Caco-2 (cell line): ENCODE measurements at places on chromosomes 6 and 20. TPM values are rescaled to one million over a fixed set of nuclear protein-coding genes. Genes with fewer than 3 reads are reported as not detected.

GRCh38 chr6:166747644-166748595 is 120.9 kb upstream of the RPS6KA2 start:
- no peak for DNase-seq

GRCh38 chr6:20947977-20948376 is 413.7 kb downstream of the CDKAL1 start:
- no peak for DNase-seq

GRCh38 chr6:119481976-119482375 is 132.4 kb upstream of the MAN1A1 start:
- no peak for DNase-seq

DNA sequence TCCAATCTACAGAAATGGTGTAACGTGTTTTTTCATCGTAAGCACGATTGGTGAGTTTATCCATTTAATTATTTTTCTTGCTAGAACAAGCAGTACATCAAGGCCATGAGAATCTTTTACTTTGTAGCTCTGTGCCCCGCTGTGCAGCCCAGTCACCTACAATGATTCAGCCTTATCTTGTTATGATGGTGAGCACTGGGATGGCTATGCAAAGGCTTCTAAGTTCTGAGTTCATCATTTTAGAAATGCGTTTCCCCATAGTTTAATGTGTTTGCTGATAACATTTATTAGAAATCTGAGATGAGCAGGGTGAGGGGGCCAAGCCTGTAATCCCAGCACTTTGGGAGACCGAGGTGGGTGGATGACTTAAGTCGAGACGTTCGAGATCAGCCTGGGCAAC is 111.8 kb upstream of the QKI start:
- no peak for DNase-seq

DNA sequence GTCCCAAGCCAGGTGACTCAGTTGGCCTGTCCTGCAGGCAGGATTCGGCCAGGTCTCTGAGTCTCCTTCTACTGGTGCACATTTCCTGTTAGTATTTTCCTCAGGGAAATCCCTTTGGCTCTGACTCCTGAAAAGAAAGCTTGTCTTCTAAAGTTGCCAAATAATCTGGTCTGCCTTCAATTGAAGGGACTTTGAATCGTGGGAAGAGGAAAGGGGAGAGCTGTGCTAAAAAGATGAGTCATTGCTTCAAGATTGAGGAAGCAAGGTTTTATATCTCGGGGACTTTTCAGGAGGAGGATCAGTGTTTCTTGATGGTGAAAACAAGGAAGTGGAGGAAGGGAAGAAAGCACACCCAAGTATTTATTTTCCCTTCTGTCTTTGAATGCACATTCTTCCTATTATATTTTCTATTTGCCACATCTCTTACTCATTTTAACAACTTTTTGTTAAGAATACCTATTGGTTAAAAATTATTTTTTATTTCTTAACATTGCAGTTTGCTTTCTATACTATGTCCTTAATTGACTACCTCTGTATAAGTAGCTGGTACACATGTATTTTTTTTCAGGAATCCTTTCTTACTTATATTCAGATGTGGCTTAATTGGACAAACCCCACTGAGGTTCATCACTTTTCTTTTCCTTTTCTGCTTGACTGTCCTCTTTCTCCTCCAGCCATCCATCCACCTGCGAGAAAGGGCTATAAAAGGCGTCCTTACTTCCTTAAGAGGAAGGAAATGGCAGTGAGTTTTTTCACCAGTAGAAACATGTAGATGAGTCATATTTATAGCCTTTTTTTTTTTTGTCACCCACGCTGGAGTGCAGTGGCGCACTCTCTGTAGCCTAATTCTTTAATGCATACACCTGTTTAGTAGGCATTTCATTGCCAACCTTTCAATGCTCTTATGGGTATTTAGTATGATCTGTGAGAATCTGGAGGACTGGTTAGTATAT is 15.0 kb upstream of the IFNGR1 start:
- no peak for DNase-seq

- no peak for DNase-seq
Observed at GRCh38 chr6:117459204-117459944, 23.1 kb upstream of the DCBLD1 start.

DNA sequence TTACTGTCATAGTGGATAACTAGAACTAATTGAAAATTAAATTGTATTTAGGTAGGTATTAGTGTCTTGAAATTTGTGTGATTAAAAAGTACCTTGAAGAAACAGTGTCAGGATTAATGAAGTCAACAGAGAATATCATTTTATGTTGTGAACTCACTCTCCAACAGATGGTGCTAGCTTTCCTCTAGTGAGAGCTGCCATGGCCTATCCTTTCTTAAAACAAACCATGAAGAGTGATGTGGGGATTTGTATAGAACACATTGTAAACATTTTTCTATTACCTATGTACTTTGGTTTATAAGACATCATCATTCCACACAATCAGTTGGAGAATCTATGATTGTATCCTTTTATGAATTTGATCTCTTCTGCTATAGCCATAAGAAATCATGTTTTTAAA is 4.8 kb upstream of the SRSF12 start:
- DNase-seq: peak; percentile 45

- DNase-seq: no peak
Observed at GRCh38 chr20:34377072-34377847, 14.2 kb downstream of the ITCH start.

DNA sequence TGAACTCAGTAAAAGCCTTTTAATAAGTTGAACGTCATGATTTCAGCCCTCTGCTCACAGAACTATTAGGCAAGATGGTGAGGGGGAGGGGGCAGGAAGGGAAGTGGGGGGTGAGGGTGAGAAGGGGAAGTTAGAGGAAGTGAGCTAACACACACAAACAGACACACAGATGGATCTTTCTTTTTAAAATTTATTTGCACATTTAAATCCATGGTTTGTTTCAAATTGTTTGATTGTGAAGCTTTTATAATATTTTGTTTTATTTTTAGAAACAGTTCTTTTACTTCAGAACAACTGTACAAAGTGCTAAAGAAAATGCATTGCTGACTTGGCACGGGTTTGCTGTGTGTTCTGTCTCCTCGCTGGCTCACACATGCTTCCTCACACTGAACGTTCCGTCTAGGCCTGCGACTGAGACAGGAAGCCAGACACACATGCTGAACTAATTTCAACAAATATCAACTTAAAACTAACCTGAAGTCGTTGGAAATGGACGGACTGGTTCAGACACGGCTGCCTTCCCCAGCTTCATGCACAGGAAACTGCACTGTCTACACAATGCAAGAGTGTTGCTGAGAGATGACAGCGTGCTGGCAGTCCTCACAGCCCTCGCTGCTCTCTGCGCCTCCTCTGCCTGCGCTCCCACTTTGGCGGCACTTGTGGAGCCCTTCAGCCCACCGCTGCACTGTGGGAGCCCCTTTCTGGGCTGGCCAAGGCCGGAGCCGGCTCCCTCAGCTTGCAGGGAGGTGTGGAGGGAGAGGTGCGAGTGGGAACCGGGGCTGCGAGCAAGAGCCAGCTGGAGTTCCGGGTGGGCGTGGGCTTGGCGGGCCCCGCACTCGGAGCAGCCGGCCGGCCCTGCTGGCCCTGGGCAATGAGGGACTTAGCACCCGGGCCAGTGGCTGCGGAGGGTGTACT is 8.1 kb upstream of the ZBP1 start:
- peak; percentile 18 for DNase-seq

DNA sequence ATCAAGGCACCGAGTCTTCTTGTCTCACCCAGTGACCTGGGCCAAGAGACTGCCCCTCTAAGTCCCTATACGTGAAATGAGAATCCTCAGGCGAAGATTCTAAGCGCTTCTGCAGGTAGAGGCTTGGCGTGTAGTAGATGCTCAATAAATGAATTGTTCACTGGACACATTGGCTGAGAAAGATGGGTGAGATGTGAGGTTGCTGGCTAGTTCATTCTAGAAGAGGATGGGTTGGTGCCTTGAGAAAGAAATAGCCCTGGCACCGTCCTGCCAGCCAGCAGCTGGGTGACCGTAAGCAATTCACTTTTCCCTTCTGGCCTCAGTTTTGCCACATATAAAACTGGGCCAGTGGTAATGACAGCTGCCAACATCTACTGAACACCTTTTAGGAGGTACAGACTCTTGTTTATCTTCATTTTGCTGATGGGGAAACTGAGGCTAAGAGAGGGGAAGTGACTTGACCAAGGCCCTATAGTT is 1.4 kb downstream of the SRC start:
- no peak for DNase-seq

DNA sequence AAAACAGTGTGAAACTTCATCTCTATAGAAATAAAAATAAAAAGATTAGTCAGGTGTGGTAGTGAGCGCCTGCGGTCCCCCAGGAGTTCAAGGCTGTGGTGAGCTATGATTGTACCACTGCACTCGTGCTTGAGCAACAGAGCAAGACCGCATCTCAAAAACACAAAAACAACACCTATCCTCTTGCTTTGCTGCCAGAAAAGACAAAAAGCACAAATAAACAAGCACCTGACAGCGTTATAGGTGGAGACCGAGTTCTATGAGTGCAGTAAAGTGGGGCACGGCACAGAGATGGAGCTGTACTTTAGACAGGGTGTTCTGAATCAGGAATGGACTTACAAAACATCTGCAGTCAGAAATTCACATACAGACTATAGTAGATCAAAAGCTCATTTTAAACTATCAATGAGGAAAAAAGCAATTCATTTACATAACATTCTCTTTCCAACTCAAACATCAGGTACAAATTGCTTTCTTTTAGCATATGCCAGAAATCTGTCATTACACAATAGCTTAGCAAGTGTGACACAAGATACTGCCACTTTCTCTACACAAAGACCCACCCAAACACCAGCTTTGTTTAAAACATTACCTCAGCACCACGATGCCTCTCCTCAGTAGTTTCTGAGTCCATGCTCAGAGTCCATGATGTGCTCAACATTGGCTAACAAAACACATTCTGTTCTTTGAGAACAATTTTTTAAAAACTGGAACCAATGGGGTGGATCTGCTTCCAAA is 10.1 kb downstream of the EZR start:
- DNase-seq: no peak

- no peak for DNase-seq
Observed at GRCh38 chr6:30350524-30350923, 5.6 kb downstream of the RPP21 start.

DNA sequence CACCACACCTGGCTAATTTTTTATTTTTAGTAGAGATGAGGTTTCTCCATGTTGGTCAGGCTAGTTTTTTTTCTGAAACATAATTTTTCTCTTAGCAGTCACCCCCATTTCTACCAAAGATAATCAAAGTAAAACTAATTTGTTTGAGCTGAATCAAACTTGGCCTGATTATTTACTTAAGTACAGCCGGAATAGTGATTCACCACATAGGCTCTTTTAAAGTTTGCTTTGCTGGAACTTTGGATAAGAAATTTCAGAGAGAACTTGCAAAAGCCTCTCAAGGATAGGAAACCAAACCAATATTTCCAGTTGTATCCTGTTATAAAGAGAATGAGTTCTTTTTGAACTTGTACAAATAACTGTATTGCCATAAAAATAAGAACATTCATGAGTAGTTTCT is 105.0 kb upstream of the SYNCRIP start:
- DNase-seq: no peak

DNA sequence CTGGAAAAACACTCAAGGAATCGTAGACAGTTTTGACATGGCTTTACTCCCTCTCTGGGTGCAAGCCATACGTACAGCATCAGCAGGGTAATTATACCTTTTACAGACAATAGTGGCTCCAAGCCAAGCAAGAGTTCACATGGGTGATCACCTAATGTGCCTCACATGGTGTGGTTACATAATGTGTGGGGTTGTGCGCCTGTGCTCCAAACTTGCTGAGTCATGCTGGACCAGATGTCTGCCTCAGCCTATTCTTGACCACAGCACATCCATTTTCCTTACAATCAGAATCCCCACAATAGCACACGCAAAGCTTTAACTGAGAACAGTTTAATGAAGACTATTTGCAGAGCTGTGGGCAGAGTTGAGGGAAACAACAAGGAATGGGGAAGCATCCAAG is 74.5 kb downstream of the ALDH8A1 start:
- DNase-seq: no peak

DNA sequence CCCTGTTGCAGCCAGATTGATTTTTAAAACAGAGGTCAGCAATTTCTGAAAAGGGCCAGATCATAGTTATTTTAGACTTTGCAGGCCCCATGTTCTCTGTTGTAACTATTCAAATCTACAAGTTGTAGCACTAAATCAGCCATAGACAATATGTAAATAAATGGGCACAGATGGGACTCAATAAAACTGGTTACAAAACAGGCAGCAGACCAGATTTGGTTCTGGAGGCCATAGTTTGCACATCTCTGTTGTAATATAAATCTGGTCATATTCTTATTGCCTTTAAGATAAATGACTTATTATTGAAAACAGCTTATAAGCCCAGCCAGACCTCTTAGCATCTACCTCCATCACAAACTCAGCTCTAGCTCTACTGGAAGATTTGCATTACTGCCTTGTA is 114.0 kb upstream of the ARG1 start:
- no peak for DNase-seq

GRCh38 chr6:136015531-136015930 is 164.0 kb downstream of the PDE7B start:
- no peak for DNase-seq

DNA sequence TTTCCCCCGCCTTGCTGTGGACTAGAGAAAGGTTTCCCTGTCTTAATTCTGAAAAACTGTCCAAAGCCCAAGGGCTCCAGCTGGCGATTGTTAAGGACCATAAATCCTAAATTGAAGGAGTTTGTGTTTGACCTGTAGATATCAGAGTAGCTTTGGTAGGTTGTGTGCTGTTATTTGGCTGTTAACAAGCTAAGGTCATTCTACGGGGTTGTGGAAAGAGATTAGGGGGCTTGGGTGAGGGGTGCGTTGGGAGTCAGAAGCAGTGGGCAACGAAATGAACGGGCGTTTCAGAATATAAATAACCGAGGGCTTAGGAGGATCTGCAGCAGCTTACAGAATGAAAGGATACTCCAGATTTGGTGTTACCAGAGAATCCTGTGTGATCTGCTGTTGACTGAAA is 32.6 kb upstream of the BTN3A2 start:
- DNase-seq: no peak

DNA sequence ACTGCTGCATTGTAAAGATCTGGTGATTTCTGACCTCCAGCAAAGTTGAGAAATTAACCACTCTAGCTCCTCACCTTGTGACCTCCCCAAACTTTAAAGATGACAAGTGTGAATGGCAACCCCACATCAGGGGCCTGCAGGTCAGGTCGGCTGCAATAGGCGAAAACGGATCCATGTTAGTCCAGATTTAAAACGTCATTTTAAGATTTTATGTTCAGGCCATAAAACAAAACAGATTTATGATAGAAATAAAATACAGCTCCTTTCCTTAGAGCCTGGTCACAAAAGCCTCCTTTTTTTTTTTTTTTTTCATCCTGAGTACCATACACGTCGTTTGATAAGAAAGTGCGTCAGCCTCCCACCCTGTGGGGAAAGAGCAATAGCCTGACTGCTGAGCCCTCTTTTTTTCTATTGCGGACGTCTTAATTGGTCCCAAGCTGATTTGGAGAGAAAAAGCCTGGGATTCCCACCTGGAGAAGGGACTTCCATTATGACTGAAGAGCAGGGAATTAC is 519.2 kb upstream of the NOX3 start:
- DNase-seq: no peak

SNX3 gene
- 111 and 114 TPM in 2 replicates for total RNA-seq

KIAA0408 gene
- total RNA-seq: not detected in 2 replicates

NKAPL gene
- total RNA-seq: not detected in 2 replicates

C20orf204 gene
- total RNA-seq: 3.2 and 3.3 TPM in 2 replicates

OOEP gene
- not detected in 2 replicates for total RNA-seq

KCNB1 gene
- 0.09 TPM in 1 of 2 replicates, not detected in the other for total RNA-seq

AK9 gene
- total RNA-seq: 3.4 and 4.4 TPM in 2 replicates
